A172 (cell line): ENCODE measurements at places on chromosomes 12 and 14. TPM values are rescaled to one million over a fixed set of nuclear protein-coding genes. Genes with fewer than 3 reads are reported as not detected.

- DNase-seq: no peak
These were observed 14.0 kb upstream of the RIPK3 start for GRCh38 chr14:24353559-24354481.

GRCh38 chr12:58434726-58435125 lies 485.6 kb downstream of the LRIG3 start:
- DNase-seq: no peak

DNAI7 gene
- total RNA-seq: 0.38 TPM in 1 of 2 replicates, not detected in the other

DNA sequence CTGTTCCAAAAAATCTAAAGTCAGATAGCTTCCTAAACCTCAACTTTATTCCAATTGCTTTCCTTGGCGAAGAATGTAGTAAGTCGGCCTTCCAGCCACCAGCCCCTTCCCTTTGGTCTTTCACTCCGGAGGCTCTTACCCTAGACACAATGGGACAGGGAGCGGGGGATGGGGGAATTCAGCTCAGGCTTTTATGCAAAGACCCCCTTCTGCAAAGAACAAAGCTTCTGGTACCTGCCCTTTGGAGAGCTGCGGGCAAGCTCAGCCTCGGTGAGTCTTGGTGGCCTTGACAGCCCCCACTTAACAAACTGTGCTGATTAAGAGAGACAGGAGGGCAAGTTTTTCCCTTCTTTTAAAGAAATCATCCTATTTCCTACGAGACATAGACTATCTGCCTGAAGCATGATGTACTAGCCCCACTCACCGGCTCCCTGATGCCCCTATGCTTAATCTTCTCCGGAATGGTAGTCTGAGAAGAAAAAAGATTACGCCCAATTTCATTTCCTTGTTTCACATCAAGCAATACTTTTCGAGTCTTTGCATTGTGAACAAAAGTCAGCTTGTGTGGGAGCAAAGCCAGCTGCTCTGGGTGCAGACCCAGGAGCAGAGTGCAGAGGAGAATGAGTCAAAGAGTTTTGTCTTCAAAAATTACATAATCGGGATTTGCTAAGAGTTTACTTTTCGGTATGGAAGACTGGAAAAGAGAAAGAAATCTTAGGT lies 1.5 kb upstream of the NANOG start:
- no peak for DNase-seq

KRT5 gene
- 1.1 and 1.4 TPM in 2 replicates for total RNA-seq

- DNase-seq: peak; percentile 35
These were observed 4.3 kb upstream of the MMP19 start for GRCh38 chr12:55847033-55847432.

GRCh38 chr12:40032433-40033241 lies 73.2 kb downstream of the SLC2A13 start:
- no peak for DNase-seq

DNA sequence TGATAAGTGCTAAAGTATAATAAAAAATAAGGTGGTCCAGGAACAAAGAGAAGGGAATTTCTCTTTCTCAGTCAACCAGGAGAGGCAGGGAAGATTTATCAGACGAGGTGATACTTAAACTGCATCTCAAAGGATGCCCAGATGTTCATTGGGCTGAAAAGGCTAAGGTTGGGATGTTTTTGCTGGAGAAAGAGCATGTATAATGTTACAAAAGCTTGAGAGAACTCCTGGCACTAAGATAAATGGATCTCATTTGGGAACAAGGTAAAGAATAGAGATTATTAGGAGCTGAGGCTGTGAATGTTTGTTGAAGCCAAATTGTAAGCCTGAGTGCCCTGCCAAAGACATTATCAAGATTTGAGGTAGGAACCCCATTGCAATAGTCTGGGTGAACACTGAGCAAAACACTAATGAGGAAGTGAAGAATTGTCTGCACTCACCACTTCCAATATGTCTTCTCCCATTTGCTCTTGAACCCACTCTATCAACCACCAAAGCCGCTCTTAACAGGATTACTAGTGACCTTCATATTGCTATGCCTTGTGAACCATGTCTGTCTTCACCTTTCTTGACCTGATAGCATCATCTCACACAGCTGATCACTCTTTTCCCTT lies 149.0 kb upstream of the ARID2 start:
- DNase-seq: no peak

C1R gene
- total RNA-seq: 10.7 and 16.0 TPM in 2 replicates

DNA sequence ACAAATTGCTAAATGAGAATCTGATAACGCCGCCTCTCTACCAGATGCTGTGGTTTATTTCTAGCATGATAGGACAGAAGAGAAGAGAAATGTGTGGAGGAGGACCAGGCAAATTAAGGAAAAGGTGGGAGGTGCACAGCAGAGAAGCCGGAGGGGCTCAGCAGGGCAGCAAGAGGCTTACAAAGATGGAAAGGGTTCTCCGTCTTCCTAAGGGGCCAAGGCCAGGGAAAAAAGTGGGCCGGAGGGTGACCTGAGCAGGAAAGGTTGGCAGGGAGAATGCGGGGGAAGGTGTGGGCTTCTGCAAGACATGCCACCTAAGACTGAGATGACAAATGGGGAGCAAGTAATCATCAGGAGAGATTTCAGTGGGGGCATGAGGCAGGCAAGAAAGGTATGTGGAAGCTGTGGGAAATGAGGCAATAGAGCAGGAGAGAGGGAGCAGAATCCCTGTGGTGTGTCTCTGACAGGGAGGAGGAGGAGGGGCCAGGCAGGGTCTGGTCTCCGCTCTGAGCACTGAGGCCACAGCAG lies 18.7 kb downstream of the MANSC1 start:
- no peak for DNase-seq

DNA sequence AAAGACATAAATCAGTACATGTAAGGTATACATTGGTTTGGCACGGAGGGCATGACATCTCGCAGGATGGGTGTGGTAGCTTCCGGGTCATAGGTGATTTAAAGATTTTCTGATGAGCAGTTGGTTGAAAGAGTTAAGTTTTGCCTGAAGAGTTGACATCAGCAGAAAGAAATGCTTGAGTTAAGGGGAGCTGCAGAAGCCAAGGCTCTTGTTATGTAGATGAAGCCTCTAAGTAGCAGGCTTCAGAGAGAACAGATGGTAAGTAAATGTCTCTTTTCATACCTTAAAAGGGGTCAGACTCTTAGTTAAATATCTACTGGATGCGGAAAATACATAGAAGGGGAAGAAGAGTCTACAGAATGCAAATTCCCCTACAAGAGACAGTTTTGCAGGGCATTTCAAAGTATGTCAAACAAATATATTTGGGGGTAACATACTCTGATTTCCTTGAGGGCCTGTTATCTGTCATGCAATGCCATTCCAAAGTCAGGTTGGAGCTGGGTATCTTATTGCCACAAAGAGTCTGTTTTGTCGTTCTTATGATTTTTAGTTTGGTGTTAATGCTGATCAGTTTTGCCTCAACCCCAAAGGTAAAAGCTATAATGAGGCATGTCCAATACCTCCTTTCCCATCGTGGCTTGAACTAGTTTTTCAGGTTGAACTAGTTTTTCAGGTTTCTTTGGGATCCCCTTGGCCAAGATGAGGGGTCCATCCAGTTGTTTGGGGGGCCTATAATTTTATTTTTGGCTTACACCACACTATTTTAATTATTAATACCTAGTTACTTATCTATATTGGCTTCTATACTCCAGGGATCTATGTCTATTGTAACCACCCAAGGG lies 67.0 kb downstream of the PTHLH start:
- no peak for DNase-seq

DNA sequence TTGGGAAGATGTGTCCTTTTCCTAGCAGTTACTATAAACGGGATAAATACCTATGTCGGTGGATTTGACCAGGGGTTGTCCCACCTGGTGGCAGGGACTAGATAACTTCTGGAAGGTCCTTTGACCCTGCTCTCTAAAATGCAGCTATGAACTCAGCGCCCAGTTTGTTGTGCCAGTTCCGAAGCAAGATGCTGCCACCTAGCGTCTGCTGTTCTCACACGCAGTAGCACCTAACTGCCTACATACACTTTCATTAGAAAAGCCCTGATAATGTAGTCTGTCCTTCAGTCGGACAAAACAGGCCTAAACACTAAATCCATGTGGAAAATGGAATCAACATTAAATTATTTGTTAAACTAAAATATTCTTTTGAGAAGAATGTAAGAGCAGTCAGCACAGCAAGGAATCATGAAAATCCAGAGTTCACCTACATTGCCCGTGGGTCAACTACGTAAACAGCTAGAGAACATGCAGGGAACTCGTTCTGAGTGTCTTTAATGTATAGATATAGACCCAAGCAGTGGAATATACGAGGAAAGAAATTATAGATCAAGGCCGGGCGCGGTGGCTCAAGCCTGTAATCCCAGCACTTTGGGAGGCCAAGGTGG lies 51.1 kb upstream of the CRACR2A start:
- peak; percentile 33 for DNase-seq

KRT75 gene
- total RNA-seq: 0.07 TPM in 1 of 2 replicates, not detected in the other

GRCh38 chr14:51848120-51848519 lies 12.3 kb upstream of the GNG2 start:
- no peak for DNase-seq

SERPINA9 gene
- 0.34 TPM in 1 of 2 replicates, not detected in the other for total RNA-seq

GRCh38 chr12:26705851-26706250 lies 127.1 kb downstream of the ITPR2 start:
- no peak for DNase-seq

DNA sequence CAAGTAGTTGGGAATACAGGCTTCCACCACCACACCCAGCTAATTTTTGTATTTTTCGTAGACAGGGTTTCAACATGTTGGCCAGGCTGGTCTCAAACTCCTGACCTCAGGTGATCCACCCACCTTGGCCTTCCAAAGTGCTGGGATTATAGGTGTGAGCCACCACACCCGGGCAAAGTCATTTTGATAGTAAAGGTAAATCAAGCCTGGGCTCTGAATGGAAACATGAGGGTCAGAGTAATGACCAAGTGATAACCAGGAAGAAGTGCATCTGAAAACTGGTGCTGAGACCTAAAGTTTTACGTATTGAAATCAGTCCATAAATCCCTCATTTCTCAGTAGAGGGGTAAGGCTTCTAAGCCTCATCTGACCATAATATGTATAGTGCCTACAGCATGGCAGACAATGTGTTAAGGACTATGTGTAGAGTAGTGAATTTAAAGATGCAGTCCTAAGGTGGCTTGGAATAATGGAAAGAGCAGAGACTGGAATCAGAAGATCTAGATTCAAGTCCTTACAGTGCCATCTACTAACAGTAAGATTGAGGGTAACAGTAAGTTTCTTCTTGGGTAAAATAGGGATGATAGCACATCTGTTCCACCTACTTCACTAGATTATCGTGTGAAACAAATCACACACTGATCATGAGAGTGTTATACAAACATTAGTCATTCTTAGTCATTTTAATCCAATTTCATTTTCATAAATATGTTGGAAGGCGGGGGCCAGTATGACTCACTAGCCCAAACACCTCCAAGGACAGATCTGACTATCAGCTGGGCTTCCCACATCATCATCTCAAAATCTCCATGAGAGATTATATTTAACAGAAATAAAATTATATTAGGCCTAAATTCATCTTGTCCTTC lies 11.2 kb downstream of the MAP4K5 start:
- peak; percentile 48 for DNase-seq

TPPP2 gene
- total RNA-seq: not detected in 2 replicates
